Fibroblast of lung (primary cell): ENCODE measurements at places on chromosomes 6 and 20.

DNA sequence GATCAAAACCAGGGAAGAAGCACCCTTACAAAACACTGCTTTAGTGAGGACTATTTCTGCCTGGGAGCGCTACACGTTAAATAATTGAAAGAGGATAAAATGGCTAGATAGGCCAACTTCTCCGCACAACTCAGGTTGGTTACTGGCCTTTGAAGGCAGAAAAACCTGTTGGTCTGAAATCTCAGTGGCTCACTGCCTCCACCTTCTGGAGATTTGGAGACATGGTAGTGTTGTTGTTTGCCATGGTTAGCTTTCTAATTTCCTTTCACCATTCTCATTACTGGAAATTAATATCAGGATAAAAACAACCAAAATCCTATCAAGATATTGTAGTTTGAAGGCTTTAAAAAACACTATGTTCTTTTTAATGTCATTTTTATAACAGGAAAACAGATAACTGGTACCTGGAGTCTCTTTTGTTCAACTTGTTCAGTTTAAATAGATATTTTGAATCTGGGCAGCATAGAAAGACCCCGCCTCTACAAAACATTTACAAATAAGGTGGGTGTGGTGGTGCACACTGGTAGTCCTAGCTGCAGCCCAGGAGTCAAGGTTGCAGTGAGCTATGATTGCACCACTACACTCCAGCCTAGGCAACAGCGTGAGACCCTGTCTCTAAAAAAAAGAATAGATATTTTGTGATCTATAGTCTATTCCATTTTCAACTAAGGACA is 27.5 kb upstream of the BCLAF1 start:
- peak; percentile 80 for DNase-seq

- DNase-seq, result no peak
These were observed 13.8 kb downstream of the PHACTR3 start for GRCh38 chr20:59618131-59618530.

- peak; percentile 67 for DNase-seq
These were observed 82.3 kb upstream of the MPC1 start for GRCh38 chr6:166465003-166465399.

GRCh38 chr20:20327746-20328145 is 40.2 kb upstream of the INSM1 start:
- DNase-seq, result no peak

DNA sequence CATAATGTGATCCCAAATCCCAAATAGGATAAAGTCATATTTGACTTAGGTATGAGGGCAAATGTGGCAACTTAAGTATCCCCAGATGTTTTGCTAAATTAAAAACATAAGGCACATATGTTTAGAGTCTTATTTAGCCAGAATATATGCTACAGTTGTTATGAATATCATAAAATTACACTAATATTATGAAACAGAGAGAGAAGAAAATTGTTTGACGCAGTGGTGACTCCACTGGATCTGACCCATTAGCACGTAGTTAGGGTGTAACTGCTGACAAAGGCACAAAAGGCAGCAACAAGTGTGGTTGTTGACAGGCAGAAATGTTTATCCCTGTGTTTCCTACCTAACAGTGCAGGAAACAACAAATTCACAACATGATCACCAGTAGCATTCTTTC is 152.4 kb upstream of the THBS2 start:
- no peak for DNase-seq

GRCh38 chr20:16537025-16537665 is 36.1 kb downstream of the KIF16B start:
- no peak for DNase-seq

- DNase-seq, result peak; percentile 83
These were observed 134.0 kb upstream of the ARMC2 start for GRCh38 chr6:108714101-108714765.

GRCh38 chr6:44072452-44072958 is 54.7 kb downstream of the MRPL14 start:
- DNase-seq, result no peak

DNA sequence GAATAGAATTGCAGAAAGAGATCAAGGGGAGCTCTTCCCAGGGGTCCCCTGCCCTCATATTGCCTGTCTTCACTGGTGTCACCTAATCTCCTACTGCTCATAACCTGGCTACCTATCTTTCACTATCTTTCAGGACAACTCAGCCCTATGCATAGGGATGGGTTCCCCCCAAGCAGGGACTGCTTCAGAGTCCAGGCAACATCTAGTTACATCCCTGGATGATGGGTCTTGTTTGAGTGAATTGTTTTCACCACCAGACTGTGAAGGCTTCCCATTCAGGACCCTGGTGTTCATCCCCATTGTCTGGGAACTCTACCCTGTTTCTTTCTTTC is 850 bp upstream of the HECA start:
- DNase-seq, result no peak

GRCh38 chr6:106431972-106432371 is 71.5 kb downstream of the CRYBG1 start:
- DNase-seq, result no peak

DNA sequence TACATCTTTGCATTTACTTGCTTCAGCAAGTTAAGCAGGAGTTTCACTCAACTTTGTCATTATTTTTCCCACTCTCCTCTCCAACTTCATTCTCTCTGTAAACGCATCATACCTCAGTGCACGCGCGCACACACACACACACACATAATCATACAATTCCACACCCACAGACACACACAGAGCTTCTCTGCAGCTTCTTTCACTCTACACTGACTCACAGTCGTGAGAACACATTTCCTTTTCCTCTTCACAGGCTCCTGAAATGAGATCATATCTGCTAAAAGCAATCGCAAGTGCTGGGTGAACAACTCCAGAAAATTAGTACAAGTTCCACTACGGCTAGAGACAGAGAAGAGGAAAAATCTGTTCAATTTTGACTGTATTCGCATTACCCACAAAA is 215.4 kb downstream of the PTPRT start:
- DNase-seq, result no peak

GRCh38 chr6:8436966-8437365 is 1.6 kb upstream of the SLC35B3 start:
- no peak for DNase-seq

GRCh38 chr6:157517601-157518359 is 136.8 kb downstream of the ZDHHC14 start:
- DNase-seq, result no peak

DNA sequence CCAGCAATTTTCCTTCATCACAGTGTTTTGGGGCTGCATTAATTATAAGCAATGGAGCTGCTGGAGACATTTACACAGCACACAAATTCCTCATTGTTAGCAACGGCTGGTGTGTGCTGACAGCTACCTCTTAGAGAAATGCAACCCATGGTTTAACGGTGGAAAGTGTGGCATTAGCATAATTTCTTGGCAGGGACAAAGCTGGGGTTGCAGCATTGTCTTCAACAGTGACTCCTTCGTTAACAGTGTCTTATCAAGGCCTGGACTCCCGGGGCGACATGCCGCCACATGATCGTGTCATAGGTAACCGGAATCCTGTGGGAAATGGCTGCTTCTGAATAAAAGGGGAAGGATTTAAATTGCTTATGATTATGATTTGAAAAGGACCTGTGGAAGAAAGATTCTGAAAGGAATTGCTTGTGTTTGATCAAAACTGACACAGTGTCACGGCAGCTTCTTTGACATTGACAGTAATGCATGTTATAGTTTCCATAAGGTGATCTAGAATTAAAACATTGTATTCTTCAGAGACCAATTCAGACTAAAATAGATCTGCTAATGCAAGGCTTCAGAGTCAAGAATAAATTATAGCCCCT is 128.0 kb downstream of the UST start:
- peak; percentile 90 for DNase-seq

DNA sequence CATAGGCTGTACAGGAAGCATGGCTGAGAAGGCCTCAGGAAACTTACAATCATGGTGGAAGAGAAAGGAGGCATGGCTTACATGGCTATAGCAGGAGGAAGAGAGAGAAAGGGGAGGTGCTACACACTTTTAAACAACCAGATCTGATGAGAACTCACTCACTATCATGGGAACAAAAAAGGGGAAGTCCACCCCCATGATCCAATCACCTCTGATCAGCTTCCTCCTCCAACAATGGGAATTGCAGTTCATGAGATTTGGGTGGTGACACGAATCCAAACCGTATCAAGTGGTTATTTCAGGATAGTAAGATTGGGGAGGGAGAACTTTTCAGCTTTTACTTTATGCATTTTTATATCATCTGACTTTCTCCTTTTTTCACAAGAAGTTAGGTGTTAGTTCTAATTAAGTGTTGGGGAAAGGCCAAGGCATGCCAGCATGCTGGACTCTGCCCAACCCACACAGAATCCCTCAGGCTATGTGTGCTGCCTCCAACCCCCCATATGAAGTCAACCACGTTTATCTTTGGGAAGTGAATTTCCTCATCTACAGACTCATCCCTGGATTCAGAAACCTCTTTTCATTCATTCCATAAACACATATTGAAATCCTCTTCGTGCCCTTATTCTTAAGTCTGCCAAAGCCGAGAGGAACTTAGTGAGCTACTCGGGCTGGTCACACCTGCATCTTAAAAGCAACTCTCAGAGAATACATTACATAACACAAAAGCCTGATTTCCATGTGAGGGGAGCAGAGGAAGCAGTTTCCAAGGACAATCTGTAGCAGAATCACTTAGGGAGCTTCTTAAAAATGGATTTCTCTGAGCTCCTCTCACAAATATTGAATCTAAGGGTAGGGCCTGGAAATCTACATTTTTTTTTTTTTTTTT is 16.7 kb upstream of the CLIC5 start:
- no peak for DNase-seq

DNA sequence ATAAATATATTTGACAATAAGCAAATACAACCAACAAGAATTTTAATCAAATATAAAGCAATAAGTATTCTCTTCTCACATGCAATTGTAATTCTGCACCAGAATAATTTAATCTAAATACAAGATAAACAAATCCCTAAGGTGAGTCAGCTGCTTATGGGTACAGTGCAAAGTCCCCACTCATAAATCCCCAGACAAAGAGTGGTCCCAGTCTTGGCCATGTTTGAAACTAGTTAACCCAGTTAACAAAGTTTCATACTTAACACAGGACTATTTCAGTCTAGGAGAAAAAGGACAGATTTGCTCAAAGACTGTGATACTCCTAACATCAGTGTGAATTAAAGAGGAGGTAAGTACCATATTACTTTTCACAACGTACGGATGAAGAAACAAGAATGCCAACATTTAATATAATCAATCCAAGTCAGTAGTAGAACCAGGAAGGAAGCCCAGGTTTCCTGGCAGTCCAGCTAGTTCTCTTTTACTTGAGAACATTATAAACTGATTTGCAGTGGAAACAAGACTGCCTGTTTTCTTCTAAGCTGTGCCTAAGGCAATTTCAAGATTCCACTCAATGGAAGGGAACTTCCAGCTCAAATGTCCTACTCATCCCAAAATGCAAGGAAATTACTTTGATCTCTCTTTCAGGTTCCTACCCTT is 10.4 kb downstream of the SAMD3 start:
- DNase-seq, result no peak

GRCh38 chr6:15114061-15114460 is 131.8 kb upstream of the JARID2 start:
- no peak for DNase-seq

DNA sequence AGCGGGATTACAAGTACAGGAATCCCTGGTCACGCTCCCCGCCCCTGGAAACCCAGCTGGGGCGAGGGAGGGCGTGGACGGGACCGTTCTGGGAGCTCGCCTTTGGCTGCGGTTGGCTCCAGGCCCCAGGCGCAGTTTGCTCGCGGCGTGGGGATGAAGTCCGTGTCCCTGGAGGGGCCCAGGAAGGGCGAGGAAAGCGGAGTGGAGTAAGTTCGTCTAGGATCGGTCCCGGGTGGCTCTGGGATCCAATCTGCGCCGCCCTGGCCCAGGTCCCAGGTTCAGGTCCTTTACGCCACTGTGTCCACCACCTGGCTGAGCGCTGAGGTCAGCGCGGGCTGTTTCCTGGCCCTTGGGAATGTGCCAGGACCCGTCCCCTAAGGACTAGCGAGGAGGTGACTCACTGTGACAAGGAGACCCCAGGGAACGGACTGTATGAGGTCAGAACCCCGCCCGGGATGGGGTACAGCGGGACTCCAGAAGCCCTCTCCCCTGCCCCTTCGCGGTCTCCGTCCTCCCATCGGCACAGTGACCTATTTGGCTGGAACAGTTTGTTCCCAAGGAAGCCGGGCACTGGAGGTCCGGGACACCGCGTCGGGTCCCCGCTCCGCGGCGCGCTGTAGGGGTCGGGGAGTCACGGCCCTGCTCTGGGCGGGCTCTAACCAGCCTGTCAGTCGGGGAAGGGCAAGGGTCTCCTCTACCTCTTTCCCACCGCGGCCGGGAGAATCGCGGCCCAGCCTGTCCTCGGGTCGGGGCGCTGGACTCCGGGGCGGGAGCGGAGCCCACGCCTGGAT is 724 bp downstream of the CDKN1A start:
- DNase-seq, result peak; percentile 57

- DNase-seq, result peak; percentile 40
These were observed 50.5 kb downstream of the CPNE5 start for GRCh38 chr6:36788768-36789167.

GRCh38 chr6:91243436-91243835 is 656.6 kb upstream of the MAP3K7 start:
- no peak for DNase-seq

DNA sequence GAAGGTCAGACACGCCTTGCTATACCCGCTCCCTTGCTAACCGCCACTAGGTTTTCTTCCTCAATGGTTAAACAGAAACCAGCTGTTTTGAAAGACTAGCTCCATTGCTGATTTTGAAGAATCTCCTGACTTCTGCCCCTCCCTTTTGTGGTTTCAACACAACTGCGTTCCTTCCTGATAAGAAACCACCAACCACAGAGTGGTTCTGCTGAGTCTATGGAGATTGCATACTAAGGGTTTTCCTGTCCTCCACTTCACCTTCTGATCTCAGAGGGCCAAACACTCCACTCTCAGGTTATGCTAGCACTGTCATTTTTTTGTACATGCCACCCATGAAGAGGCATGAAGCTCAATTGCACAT is 207.9 kb downstream of the MYLK4 start:
- peak; percentile 96 for DNase-seq

- no peak for DNase-seq
These were observed 69.3 kb upstream of the SOX4 start for GRCh38 chr6:21524201-21524600.

DNA sequence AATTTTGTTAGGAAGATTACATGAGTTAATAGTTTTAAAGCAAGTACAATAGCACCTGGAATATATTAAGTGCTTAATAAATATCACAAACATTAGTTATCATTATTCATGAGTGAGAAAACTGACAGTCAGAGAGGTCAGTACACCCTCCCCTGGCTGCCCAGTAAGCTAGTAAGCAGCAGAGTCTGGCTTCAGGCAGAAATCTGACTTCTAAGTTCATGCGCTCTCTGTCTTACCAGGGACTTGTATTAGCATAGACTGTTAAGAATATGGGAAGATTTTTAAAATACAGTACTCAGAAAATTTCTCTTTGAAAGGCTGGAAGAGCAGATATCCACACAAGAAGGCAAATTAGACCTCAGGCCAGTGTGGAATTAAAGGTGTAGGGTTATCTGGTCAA is 40.8 kb downstream of the BCAS1 start:
- DNase-seq, result no peak

DNA sequence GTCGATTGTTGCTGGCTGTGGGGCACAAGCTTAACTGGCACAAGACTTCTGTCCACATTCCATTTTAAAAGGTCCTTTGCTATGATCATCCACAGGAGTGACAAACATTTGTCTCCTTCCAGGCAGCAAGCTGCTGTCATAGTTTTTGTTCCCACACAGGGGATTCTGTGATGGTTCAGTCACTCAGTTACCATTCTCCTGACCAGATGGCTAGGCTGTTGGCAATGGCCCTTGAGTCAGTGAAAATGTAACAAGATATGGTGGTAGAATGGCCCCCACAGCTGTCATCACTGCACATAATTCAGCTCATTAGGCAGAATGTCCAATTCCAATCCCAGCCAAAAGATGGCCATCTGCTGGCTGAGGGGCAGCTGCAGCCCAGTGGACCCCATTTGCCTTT is 13.7 kb downstream of the BPIFA1 start:
- no peak for DNase-seq
